ENCODE measurements at places on chromosomes 3 and 15.

DNA sequence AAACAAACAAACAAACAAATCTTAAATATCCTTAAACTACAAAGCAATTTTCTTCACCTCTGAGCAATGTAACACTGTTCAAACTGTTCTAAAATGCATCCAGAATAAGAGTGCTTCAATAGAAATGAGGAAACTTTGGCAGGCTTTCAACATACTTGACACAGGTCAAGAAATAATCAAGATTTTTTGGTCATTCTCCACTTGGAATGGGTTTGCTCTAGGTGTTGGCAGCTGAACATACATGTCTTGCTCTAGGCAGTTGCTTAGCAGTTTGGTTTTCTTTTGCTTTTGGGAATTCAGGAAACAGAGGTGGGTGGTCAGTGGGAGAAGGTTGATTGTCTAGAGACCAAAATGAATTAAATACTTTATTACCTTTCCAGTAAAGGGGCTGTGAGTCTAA lies 1.4 kb upstream of the LRRC3B start:
- no peak for DNase-seq

DNA sequence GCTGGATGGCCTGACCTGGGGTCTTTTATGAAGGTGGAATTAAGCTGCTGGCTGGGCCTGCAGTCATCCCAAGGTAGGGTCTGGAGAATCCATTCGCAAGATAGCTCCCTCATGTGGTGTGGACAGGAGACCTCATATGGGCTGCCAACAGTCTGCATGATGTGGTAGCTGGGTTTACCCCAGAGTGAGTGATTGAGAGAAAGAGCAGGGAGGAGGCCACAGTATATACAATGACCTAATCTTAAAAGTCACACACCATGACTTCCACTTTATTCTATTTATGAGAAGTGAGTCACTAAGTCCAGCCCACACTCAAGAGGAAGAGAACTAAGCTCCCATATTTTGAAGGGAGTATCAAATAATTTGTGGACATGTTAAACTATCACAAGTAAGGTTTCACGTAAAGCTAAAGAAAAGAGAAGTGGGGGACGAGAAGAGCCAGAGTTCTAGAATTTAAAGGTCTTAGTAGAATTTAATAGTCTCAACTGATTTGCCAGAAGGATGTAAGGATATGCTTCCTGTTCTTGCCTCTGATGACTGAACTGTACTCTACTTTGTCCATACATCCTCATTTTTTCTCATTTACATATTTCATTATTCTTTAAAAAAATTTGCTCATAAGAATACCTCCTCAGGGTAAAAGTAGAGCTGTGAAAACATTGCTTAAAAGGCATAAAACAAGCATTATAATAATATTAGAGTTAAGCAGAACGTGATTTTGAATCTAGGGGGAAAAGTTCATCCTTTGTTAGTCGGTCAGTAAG lies 184.4 kb downstream of the PEX5L start:
- DNase-seq: no peak

- no peak for DNase-seq
These were observed 38.4 kb downstream of the SLCO3A1 start for GRCh38 chr15:91891788-91892345.

DNA sequence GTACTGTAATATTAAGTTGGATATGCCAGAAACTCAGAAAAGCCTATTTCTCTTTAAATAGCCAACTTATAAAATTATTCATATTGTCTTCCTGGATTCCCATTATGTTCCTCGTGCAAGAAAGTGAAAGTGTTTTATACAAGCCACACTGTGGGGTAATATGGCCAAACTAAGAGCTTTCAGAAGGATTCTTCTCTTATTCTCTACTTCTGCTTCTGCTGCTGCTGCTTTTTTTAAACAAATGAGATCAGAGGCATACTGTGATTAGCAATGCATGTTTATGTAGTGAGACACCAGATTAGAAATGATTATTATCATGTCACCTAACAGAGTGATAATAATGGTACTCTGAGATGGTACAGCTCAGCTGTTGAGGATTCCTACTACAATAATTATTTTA lies 1026.5 kb upstream of the CFAP20DC start:
- no peak for DNase-seq

GRCh38 chr15:87731630-87732029 lies 524.9 kb downstream of the NTRK3 start:
- DNase-seq: no peak

- DNase-seq: no peak
These were observed 314.0 kb upstream of the WNT5A start for GRCh38 chr3:55801068-55801467.

GRCh38 chr3:82462977-82463376 lies 701.5 kb upstream of the GBE1 start:
- no peak for DNase-seq

- DNase-seq: no peak
These were observed 254.5 kb upstream of the RORA start for GRCh38 chr15:61483599-61483998.

GRCh38 chr3:72308641-72309040 lies 523.7 kb upstream of the PROK2 start:
- DNase-seq: no peak

DNA sequence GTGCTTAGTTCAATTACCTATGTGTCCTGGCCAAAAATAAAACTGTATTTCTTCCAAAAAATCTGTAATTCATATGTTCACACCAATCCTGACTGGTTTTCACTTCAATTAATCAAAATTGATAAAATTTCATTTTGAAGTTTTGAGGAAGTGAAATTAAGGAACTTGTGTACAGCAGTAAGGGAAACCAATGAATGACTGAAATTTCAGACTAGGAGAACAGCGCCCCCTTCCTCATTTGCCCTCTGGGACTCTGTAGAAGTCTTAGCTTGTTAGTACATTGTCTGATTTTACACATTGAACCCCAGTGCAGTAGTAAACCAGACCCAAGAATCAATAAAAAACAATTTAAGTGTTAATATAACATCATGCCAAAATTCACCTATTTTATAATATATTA lies 495.3 kb upstream of the AGTR1 start:
- no peak for DNase-seq

GRCh38 chr15:76146812-76147211 lies 87.0 kb downstream of the TMEM266 start:
- no peak for DNase-seq

GRCh38 chr3:157238457-157238856 lies 78.5 kb upstream of the CCNL1 start:
- DNase-seq: no peak

DNA sequence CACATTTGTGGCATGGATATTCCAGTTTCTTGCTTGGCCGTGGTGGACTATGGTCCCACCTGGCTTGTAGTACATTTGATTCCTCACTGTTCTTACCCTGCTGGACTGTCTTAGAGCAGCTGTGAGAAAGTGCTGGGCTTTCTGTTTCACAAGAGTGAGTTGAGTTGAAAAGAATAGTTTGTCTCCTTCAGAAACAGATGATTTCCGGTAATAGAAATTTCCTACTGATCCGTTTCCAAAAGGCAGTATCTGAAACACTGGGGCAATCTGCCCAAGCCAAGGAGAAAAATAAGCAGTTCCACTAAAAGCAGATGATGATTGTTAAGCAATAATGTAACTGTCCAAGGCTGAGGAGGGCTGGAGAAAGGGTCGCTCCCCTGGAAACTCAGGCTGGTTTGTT lies 96.0 kb downstream of the SUCLG2 start:
- DNase-seq: no peak

DNA sequence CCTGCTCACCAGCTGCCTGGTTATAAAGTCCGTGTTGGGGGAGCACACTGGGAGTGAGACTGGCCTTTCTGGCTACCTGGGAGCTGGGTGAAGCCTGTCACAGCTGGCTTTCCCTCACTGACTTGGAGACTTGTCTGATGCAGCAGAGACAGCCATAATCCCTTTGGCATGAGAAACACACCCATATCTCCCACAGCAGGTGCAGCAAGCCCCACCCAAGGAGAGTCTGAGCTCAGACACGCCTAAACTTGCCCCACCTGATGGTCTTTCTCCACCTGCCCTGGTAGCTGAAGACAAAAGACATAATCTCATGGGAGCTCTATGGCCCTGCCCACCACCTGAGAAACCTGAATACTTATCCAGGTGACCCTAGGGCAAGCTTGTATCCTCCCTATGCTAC lies 54.8 kb downstream of the NMD3 start:
- no peak for DNase-seq

Data from ascending aorta (tissue), 2 donors.